ENCODE measurements at places on chromosomes 2 and 18.

GRCh38 chr2:18626256-18626668, 36.9 kb upstream of the NT5C1B start:
- no peak for DNase-seq

DNA sequence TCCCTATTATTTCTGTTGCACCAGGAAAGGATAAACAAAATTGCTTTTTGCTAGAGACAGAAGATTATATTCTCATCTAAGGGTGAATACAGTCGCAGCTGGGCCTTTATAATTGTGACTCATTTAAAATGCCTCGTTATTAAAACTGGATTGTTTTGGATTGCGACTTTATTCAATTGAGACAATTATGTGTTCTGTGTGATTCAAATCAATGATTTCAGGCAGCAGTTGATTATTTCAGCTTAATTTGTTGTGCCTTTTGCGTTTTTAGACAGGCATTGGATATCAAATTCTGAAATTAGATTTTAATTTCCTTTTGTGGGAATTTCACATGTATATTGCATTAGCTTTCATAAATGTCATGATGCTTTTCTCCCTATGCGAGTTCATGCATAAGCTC, 778.1 kb upstream of the SOX11 start:
- no peak for DNase-seq

DNA sequence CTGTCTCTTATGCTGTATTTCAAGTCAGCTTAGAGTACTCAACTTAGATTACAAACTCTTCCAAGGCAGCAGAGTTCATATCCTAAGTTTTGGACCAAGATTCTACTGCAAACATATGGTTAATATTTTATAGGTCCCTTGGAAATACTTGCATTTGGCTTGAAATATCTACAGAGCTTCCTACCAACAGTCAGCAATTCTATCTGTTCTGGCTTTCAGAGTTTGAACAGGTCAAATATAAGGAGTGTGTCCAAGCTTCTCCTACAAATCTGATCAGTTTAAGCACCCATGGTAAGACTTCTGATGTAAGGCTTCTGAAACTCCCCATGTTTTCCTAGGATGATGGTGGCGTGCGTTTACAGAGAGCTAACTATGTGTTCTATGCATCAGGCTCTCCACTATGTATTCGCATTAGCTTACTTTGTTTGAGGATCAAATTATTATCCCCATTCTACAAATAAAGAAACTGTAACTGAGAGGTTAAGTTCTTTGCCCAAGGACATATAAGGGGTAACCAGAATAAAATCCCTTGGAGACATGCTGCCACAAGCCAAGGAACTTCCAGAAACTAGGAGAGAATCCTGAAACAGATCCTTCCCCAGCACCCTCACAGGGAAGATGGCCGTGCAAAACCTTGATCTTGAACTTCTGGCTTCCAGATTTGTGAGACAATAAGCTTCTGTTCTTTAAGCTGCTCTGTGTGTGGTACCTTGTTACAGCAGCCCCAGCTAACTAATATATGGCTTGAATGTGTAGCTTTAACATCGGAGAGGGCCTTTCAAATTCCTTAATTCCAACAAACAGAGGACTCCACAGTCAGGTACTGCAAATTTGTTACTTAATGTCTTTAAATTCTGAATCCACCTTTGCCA, 55.1 kb downstream of the ATP8B1 start:
- DNase-seq: no peak

DNA sequence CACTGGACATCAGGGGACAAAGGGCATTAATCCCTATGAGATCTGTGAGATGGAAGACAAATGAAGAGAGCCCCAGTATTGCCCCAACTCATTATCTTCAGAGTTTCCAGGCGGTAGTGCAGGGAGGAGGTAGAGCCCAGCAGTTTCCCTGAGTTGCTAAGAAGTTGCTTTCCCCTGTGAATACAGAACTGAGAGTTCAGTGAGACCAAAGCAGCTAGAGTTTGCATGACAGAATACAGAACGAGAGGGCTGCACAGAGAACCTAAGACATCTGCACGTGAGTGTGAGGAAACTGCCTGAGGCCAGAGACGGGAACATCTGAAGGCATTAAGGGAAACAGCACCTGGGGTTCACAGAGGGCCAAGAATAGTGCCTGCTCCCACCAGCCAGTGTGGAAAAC, 18.1 kb upstream of the PGAP1 start:
- DNase-seq: no peak

DNA sequence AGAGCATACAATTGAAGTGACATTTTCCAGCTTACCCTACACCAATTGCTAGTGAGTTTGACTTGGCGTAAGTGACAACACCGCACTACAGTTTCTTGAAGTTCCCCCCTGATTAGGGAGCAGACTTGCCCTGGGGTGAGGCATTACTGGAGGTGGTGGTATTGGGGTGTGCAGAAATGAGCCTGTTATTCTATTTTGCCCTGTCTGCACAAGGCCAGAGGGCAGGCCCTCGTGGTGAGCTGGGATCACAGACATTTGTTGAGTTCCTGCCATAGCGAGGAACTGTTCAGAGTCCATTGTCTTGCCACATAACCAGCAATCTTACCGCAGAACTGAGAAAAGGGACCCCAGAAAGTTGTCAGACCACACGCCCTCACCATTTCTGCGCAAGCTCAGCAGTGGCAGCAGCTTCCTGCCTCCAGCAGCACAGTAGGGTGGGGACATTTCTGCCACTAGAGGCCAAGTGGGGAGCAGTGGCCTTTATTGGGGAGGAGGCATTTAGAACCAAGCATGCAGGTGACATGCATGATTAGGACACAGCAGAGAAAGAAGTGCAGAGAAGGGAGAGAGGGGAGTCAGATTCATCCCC, 103.6 kb upstream of the BCL2L11 start:
- no peak for DNase-seq

- DNase-seq: no peak
Measured at GRCh38 chr2:181239201-181239799, 217.9 kb upstream of the ITGA4 start.

DNA sequence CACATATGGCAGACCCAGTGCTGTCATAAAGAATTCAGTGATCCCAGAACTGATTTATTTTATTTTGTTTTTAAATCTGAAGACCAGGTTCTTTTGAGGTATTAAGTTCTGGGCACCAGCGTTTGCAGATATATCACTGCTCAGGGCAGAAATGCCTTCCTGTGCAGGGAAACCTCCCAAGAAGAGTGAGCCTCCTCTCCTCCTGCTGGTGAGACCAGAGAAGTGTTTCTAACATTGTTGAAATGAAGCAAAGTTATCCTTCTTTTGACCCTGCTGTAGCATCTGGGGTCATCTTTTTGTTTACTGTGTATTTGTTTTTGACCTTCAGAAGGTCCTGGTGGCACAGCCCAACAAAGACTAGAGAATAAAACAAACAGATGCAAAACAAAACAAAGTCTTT, 94.0 kb downstream of the AQP4 start:
- no peak for DNase-seq

DNA sequence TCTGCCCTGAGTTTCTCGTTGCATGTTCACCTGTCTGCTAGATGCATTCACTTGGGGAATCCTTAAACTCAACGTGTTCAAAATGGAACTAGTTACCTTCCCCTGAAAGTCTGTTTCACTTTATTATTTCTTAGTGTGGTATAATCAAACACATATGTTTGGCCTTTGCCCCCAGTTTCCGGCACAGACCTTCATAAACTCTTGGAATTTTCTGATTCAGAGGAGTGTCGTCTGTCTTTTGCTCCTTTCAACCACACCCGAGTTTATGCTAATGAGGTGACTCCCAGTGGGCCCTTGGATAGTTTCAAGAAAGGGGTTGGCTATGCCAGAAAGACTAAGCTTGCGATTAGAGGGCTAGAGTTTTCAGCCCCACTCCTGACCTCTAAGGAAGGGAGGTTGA, 198.9 kb downstream of the CDCA7 start:
- DNase-seq: no peak

DNA sequence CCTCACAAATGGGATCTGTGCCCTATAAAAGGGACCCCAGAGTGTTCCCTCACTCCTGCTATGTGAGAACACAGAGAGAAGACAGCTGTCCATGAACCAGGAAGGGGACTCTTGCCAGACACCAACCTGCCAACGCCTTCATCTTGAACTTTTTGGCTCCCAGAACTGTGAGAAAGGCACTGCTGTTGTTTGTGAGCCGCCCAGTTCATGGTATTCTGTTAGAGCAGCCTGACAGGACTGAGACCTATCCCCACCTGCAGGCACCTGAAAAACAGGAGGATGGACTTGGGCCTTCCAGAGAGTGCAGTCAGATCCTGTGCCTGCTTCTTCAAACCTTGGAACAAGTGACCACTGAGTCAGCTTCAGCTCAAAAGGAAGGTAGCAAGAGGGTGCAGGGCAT, 51.4 kb downstream of the CRACDL start:
- no peak for DNase-seq

DNA sequence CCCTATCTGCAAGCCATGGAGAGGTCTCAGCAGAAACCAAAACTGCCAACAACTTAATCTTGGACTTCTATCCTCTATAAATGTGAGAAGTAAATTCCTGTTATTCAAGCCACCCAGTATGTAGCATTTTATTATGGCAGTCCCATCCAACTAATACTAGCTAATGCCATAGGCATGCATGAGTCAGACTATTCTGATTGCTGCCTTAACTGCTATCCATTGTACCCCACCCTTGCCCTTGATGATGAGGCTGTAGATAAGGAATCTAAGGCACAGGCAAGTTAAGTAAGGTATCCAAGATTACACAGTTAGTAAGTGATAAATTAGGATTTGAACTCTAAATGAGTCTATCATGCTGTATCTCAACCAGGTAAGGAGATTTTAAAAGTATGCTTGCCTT, 223.0 kb downstream of the UBE2E3 start:
- DNase-seq: no peak

DNA sequence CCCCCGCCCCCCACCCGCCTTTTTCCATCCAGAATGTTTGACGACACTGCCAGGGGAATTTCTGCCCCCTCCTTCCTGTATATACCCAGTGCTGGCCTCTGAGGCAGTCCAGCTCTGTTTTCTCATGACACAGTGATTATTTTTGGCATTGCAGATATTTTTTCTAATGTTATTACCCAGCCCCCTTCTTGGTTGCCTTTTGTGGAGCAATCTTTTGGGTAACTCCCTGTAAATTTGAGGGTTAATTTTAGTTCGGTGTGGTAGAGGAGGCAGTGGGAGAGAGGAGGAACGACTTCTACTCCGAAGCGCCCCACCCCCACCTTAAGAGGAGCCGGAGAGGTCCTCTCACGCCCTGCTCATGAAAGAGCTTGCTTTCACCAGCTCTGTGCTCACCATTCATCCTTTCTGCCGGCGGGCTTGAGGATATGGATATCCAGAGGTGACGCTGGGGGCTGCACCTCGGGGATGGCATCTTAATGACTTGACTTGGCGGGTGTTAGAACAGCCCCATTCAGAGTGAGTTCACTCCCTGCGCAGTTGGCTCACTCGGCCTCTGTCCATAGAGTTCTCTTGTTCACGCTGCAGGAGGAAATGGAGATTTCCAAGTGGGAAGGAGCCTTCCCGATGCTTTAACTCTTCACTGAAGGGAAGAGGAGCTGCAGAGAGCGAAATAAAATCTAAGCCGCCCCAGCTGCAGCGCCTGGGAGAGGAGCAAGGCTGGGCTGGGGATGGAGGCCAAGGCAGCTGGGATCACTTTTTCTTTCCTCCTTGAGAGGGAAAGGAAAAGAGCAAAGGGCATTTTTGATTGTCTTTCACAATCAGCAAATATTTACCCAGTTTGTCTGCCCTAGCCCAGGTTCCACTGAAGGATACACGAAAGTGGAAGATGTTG, 38.4 kb downstream of the EPAS1 start:
- no peak for DNase-seq

DNA sequence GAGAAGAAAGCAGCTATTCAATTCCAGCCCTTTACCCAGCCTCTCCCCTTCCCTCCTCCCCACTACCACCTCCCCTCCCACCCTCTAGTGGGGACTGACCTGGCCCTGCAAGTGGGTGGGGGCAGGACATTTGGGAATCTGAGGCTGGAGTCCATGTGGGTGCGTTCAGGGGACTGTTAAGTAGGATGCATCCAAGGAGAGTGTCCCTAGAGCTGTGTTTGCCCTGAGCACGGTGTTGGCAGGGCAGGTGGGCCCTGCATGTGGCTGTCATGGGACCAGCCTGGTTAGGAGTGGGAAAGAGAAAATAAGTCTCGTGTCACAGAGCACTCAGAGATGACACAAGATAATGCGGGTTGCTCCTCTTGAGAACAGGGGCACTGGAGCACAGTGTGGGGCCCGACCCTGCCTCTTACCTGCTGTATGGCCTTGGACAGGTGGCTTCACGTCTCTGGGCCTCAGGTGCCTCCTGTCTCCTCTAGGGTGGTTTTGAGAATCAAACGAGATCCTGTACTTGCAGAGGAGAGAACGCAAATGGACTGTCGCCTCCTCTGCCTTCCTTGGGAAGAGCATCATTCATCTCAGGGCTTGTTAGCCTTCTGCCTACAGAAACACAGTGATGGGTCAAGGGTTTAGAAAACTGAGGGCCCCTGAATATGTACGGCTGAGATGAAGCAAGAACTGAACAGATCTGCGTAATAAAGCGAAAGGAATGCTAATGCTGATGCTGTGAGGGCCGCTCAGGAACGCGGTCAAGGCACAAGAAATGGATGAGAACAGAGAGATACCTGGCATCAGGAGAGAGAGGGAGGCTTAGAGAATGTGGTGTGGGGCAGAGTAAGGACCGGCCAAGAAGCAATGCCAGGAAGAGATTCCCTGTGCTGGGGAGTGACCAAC, 187.7 kb upstream of the HAAO start:
- no peak for DNase-seq

GRCh38 chr2:239876271-239876947, 148.7 kb downstream of the NDUFA10 start:
- DNase-seq: no peak

Measured in stimulated activated CD8-positive, alpha-beta memory T cell treated with anti-CD3 and anti-CD28 coated beads, Interleukin-4, amount 100 ng/mL, for 24 hours (primary cell).